BJ (cell line): ENCODE measurements at places on chromosomes 5 and 9.

- no peak for DNase-seq
These were observed 132.8 kb upstream of the RAI14 start for GRCh38 chr5:34523387-34523726.

GRCh38 chr5:134090522-134090921, 24.0 kb upstream of the TCF7 start:
- no peak for DNase-seq

DNA sequence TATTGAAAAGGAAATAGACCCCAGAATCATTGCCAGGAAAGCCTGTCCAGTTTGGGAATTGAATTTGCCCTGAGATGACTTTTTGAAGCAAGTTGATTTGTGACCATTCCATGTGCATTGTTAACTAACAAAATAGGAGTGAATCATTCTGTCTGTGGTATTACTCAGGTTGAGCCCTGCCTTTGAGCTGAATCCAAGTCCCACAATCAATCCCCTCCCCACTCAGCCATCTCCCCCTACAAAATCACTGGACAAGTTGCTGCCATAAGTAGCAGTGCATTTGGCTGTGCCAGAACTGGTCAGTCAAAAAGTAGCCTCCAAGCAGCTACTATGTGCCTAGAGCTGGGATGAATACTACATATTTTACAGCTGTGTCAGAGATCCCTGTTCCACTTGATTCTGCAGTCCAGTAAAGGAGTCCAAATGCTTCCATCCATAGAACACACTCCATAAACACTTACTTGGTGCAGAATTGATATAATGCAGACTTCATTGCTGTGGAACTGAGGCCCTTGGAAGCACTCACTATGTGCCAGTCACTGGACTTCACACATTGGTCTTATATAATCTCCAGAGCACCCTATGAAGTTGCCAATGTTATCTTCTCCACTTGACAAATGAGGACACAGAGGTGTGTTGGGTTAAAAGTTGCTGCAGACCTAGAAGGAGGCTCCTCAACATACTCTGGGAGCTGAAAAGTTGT, 96.1 kb downstream of the ZNF462 start:
- no peak for DNase-seq

GRCh38 chr9:25889661-25890060, 211.4 kb upstream of the TUSC1 start:
- DNase-seq, result no peak

DNA sequence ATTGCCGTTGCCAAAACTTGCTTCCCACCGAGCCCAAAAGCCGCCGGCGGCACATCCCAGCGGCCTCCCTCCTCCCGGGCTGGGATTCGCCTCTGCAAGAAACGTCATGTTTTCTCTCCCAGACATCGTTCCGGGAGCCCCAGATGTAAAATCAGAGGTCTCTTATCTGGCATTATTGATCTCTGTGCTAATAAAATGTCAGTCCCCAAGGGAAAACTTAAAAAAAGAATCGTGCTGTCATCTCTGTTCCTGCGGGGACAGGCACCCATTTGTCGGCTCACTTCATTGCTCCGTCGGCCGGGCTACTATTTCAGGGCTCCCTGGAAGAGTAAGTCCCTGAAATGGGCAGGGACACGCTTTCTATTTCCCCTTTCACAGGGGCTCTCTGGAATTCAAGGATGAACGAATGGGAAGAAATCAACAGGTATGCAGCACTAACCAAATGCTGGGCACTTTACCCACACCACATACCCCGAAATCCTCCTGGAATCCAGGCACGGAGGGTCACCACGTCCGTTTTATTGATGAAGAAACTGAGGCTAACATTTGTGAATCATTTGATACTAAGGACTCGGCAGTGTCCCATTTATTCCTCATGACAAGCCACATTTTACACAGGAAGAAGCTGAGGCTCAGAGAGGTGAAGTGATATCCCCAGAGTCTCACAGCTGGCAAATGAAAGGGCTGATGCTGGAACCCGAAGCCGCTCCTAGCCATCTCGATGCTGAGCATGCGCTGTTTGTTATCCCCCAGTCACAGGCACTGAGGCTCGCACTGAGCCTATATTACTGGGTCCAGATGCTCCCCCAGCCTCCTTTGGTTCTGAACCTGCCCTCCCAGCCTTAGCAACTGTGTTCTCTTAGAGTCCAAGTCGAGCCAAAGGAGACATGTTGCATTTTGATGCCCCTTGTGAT, 35.7 kb upstream of the MSX2 start:
- DNase-seq, result no peak

DNA sequence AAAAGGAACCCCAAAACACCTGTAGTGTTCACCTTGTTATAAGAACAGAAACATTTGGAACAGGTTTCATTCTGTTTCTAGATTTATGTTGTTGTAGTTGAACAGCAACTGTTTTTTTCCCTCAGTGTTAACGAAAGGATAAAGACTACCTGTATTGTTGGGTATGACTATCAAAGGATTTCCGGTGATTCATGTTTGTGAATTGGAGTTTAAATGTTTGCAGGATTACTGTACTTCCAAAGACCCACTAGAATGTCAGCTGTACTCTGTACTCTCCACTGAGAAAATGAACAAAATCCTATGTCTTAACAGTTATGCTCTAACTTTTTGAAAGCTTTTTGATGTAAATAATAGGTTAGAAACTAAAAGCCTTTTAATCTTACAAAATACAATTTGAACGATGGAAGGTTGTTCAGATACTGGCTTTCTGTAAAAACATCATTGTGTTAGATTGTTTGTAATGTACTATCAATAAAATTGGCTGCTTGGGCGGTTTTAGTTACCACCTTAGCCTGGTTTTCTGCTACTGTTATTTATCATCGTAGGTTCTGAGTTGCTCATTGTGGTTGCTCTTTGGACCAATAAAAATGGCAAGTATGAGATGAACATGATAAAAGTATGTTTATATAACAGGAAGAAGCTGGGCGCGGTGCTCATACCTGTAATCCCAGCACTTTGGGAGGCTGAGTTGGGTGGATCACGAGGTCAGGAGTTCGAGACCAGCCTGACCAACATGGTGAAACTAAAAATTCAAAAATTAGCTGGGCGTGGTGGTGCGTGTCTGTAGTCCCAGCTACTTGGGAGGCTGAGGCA, 44.1 kb downstream of the DCP2 start:
- DNase-seq, result no peak

- DNase-seq, result no peak
These were observed 221.6 kb downstream of the NR2F1-AS1 start for GRCh38 chr5:93359296-93359959.
